ENCODE measurements at places on chromosomes 1 and 21. TPM values are rescaled to one million over a fixed set of nuclear protein-coding genes. Genes with fewer than 3 reads are reported as not detected.

DNA sequence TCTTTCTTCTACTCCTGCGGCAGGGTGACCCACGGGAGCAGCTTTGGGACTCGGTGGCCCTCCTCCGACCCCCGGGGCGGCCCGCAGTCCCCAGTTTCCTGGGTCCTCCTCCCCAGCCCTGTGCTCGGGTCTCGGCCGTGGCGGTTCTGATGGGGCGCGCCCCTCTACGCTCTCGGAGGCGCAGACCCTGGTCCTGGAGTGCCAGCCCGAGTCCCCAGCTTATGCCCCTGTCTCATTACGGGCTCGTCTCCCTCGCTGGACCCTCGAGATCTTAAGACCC is 430 bp downstream of the BTG2 start:
- no peak for DNase-seq

The C8A gene
- total RNA-seq: not detected

The KCNE2 gene
- total RNA-seq: not detected

The CCDC185 gene
- total RNA-seq: not detected

The NUAK2 gene
- total RNA-seq: 0.13 TPM

- DNase-seq: no peak
Measured at GRCh38 chr1:6163973-6164617, 16.0 kb downstream of the CHD5 start.

DNA sequence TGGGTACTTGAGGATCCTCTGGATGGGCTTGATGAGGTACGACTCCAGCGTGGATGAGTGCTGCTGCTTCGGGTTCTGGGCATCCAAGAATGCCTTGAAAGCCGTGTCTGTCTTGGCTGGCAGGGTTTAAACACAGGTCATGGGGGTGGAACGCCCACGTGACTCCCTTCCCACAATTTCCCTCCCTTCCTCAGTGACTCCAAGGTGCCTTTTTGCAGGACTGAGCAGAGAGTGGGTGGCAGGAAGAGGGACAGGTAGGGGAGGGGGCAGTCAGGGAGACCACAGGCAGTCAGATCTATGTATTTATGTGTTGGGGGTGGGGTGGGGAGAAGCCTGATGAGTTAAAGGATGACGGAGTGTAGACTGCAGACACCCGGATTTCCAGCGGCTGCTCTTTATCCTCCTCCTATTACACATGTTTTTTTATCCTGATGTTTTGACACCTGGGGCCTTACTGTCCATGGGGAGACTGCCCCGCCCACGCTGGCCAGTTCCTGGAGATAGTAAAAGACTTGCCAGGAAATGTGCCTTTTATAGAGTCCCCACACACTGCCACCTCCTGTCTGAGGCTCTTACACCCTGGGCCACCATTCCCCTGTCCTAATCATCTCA is 103.2 kb upstream of the KRTAP19-8 start:
- DNase-seq: no peak

DNA sequence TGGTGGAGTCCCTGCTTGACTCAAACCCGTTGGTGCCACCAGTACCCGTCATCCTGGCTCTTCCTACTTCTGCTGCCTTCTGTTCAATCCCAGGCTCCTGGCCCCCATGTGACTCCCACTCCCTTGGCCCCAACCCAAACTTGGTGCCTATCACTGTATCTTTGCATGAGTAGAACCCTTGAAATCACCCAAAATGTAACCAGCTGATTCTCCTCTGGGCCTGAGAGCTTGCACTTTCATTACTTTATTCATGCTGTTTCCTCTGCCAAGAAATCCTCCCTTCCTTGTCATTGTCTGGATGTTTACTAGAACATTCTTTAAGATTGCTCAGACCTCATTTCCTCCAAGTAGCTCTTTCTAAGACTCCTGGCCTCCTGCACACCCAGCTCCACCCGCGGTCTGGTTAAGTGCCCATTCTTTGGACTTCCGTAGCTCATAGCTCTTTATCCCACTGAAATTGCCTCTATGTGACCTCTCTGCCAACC is 15.7 kb downstream of the PTAFR start:
- no peak for DNase-seq

The CYP4Z1 gene
- not detected for total RNA-seq

The KCNN3 gene
- total RNA-seq: not detected

DNA sequence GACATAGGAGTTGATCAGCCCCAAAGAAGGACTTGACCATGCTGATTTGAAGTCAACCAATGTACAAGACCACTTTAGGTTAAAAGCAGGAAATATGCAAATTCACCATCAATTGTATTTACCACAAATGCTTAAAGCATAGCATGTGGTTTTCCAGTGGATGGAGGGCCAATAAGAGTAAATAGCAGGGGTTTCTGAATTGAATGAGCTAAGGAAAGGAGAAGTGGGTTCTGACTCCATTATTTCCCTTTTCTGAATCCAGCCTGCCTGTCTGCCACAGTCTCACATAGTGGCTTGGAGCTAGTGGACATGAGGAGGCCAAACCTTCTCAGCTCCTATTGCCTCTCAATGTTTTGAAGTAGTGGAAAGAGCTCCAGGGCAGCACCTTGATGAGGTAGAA is 7.2 kb upstream of the TNFSF18 start:
- DNase-seq: no peak

DNA sequence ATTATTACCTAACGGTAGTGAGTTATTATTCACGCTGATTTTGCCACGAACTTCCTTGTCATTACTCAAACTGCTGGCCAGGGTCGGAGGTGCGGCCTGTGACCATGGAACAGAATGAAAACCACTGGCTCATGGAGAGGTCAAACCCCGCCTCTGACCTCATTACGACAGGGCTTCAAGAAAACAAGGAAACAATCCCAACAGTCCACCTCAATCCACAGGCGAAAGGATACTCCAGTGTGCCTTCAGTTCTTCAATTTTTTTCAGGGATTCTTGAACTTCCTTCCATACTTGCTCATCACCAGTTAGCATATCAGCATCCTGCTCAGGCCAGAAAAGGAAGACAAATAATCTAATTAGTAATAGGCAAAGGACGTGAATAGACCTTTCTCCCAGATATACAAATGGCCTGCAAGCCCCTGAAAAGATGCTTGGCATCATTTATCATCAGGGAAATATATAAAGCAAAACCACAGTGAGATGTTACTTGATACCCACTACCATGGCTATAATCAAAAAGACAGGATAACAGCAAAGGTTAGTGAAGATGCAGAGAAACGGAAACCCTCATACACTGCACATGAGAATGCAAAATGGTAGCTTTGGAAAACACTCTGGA is 643.4 kb downstream of the SMYD3 start:
- DNase-seq: no peak

- no peak for DNase-seq
Measured at GRCh38 chr1:154463512-154463990, 38.5 kb upstream of the TDRD10 start.

- DNase-seq: no peak
Measured at GRCh38 chr1:211687462-211688215, 12.2 kb upstream of the NEK2 start.

The FLVCR1 gene
- 17.3 TPM for total RNA-seq

The TDRKH gene
- 7.7 TPM for total RNA-seq

DNA sequence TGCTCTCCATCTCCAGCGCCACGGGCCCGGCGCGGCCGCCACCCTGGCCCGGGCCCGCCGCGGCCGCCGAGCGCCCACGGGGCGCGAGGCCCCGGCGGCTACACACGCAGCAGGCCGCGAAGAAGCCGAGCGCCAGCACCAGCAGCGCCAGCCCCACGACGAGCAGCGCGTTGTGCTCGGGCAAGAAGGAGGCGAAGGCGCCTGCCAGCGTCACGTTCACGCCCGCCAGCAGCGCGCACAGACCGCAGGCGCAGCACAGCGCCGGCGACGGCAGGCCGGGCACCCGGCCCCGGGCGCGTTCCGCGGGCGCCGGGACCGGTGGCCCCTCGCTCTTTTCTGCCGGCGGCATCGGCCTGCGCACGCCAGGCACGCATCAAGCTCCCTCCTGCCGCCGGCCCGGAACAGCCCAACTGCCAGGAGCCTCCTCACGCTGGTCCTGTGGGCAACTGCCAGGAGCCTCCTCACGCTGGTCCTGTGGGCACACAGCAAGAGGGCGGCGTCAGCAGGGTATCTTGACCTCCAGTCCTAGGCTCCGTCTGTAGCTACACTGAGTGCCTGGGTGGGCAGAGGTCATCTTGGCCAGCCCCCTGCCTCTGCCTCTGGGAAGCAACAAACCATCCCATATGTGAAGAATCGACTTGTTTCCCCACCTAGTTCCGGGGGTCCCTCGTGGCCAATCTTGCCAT is 18.1 kb downstream of the KNCN start:
- no peak for DNase-seq

DNA sequence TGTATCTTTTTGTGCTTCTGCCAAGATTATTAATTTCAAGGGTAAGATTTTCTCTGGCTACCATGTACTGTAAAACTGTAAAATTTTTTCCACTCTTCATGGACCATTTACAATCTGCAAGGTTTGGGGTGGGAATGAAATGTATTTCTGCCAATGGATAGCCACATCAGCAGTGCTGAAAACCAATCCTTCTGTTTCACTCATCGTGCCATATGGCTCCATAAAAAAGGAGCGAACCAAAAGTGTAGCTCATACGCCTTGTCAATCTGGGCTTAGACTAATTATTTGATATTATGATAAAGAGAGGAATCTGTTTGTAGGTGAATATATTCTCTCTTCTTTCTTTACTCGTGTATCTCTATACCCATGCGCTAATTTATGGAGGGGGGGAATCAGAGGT is 3.0 kb upstream of the SLC44A5 start:
- no peak for DNase-seq

GRCh38 chr1:98796049-98796448 is 134.5 kb downstream of the SNX7 start:
- no peak for DNase-seq

- no peak for DNase-seq
Measured at GRCh38 chr1:85976516-85977205, 179.9 kb downstream of the COL24A1 start.

- DNase-seq: no peak
Measured at GRCh38 chr1:102853136-102853535, 255.2 kb downstream of the COL11A1 start.

DNA sequence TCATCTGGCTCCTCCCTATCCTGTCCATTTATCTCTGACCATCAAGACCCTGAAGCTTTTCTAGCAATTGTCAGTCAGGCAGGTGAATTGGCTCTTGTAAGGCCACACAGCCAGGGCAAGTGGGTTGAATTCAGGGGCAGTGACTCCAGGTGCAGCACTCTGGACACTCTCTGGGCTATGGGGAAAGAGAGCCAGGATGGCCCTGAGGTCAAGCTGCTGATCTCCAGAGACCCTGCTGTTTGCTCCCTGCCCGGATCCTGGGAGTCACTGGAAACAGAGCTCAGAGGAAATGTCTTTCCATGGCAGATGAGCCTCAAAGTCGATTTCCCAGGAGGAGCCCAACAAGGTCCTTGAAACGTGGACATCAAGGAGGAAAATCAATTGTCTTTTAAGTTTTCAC is 184.4 kb downstream of the C1orf94 start:
- no peak for DNase-seq

GRCh38 chr1:102241431-102242338 is 245.0 kb upstream of the OLFM3 start:
- no peak for DNase-seq

The RSPO1 gene
- total RNA-seq: not detected

DNA sequence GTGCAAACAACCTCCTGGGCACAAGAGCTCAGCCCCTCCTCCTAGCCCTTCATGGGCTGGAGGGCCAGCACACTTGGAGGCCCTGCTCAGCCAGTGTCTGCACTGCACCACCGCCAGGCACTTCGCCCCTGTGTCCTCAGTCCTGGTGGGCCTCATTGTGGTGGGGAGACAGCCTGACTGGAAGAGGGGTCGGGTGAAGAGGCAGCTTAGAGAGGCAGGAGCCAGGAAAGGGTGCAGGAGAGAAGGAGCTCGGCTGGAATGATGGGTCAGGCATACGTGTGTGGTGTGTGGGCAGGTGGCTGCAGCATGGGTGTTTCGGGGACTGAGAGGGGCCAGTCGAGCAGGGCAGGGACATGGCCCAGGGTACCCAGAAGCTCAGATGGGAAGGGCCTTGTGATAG is 4.1 kb downstream of the WNT3A start:
- DNase-seq: no peak

DNA sequence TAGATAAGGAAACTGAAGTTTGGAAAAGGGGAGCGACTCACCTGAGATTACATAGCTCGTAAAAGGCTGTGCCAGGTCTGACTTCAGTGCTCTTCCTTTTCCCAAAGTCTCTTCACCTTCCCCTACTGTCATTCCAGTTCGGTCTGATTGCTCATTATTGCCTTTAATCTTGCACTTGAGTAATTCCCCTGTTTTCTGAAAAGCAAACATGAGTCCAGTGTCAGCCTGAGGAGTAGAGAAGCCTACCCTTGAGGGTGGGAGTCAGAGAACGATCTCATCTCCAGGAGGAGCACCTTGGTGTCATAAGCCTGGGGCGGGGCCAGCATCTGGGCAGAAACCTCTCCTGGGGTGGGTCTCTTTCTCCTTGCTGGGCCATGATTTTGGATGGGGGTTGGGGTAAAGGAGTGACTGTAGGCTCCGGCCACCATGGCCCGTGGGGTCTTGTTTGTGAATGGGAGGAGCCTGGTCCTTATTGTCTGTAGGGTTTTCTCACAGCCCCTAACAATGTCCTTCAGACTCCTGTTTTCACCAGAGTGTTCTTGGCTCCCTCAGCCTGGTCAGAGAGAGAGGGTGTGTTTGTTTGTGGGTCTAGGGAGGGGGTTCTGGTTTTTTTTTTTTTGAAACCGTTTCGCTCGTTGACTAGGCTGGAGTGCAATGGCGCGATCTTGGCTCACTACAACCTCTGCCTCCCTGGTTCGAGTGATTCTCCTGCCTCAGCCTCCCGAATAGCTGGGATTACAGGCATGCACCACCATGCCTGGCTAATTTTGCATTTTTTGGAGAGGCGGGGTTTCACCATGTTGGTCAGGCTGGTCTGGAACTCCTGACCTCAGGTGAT is 6.0 kb downstream of the VANGL2 start:
- no peak for DNase-seq

DNA sequence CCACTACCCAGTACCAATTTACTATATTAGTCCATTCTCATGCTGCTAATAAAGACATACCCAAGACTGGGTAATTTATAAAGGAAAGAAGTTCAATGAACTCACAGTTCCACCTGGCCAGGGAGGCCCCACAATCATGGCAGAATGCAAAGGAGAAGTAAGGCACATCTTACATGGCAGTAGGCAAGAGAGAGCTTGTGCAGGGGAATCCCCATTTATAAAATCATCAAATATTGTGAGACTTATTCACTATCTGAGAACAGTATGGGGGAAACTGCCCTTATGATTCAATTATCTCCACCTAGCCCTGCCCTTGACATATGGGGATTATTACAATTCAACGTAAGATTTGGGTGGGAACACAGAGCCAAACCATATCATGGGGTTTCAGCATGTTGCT is 6.4 kb downstream of the CD58 start:
- no peak for DNase-seq

- peak; percentile 86 for DNase-seq
Measured at GRCh38 chr1:159197561-159198557, 6.8 kb upstream of the ACKR1 start.

The VWA1 gene
- total RNA-seq: 15.3 TPM

The MFAP2 gene
- 1.4 TPM for total RNA-seq

The DNAH14 gene
- total RNA-seq: 85.4 TPM

The CCDC27 gene
- not detected for total RNA-seq

DNA sequence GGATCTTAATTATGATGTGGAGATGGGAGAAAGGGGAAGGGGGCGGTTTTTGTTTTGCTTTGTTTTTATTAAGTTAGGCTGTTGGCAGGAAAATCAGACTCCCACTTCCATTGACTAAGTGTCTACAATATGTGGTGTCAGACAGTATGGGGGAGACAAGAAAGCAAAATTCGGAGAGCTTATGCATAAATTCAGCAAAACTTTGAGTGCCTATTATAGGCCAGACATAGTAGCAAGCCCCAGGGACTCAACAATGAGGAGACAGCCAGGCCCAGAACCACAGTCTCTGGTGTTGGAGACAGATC is 835 bp upstream of the TSPAN2 start:
- no peak for DNase-seq

The KRTAP19-3 gene
- total RNA-seq: not detected

The DNAJC6 gene
- 0.93 TPM for total RNA-seq
